Right cardiac atrium (tissue), 5 donors: ENCODE measurements at places on chromosomes 1 and 21. TPM values are rescaled to one million over a fixed set of nuclear protein-coding genes. Genes with fewer than 3 reads are reported as not detected.

DNA sequence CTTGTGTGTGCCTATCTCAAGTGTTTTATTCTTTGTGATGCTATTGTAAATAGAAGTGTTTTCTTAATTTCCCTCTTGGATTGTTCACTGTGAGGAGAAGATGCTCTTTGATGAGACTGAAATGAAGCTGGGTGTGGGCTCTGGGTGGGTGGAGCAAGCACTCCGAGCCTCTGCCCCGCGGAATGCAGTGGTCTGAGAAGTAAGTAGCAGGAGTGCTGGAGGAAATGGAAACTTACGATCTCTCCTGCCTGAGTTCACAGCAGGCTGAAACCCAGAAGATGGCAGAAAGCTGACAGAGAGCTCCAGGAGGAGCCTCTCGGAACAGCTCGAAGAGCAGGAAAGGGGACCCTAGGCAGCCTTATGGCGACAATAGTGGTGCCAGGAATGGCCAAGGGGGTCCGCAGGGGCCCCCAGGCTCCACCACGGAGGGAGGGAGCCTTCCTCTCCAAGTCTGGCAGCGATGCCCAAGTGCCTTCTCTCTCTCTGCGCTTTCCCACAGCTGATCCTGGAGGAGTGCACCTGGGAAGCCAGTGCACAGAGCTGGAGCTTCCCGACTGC, 126.8 kb upstream of the COL6A1 start:
- no peak for DNase-seq

Gene CELA3A
- not detected for total RNA-seq

Gene TINAGL1
- total RNA-seq: 136 TPM

Gene MYBPH
- not detected for total RNA-seq

GRCh38 chr21:46662367-46662654, 26.8 kb downstream of the PRMT2 start:
- peak; percentile 64 for DNase-seq

- no peak for DNase-seq
Measured at GRCh38 chr1:219075121-219075879, 98.4 kb upstream of the LYPLAL1 start.

DNA sequence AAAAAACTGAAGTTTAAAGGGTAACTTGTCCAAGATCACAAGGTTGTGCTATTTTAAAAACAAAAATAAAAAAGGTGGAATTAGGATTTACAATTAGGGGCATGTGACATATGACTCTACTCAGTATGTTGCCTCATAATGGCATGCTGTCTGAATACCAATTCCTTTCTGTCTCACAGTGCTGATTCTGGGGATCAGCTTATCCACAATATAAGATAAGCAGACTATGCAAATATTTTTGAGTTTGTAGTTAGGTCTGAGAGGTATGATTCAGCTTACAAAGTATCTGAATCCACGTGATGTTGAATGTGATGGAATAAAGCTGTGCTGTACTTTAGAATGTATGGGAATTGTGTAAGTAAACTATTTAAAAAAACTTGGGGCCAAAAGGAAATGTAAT, 216.6 kb downstream of the HHIPL2 start:
- DNase-seq: no peak

- no peak for DNase-seq
Measured at GRCh38 chr1:40030528-40031135, 9.9 kb upstream of the CAP1 start.

DNA sequence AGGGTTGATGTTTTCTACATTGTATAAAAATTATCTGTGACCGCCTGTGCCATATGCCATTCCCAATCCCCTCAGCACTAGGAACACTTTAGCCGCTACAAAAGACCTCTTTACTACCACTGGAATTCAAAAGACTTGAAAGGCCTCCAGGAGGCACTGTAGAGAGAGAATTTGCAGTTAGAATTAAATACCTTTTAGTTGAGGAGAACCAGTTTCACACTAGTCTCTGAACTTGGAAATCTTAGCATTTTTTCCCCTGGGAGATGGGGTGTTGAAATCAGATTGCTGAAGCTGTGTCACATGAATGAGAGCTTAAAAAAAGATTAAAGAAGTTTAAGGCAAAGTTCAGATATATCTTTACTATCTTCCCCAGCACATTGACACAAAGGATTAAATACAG, 291.0 kb downstream of the ADGRL2 start:
- no peak for DNase-seq

DNA sequence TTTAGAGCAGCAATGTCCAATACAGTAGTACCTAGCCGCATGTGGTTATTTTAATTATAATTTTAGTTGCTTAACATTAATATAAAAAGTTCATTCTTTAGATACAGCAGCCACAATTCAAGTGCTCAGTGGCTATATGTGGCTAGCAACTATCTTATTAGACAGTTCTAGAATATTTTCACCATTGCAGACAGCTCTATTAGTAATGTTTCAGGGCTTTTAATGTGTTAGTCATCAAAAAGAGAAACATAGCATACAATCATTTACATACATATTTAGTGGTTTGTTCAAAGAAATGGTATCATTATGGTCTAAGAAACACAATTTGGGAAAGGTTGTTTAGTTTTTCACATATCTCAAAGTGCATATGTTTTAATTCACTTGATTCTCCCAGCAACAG, 66.6 kb upstream of the DYNLT5 start:
- no peak for DNase-seq

Gene ZNF672
- total RNA-seq: 36.8 TPM

GRCh38 chr1:180254854-180255253, 24.8 kb downstream of the LHX4 start:
- no peak for DNase-seq

DNA sequence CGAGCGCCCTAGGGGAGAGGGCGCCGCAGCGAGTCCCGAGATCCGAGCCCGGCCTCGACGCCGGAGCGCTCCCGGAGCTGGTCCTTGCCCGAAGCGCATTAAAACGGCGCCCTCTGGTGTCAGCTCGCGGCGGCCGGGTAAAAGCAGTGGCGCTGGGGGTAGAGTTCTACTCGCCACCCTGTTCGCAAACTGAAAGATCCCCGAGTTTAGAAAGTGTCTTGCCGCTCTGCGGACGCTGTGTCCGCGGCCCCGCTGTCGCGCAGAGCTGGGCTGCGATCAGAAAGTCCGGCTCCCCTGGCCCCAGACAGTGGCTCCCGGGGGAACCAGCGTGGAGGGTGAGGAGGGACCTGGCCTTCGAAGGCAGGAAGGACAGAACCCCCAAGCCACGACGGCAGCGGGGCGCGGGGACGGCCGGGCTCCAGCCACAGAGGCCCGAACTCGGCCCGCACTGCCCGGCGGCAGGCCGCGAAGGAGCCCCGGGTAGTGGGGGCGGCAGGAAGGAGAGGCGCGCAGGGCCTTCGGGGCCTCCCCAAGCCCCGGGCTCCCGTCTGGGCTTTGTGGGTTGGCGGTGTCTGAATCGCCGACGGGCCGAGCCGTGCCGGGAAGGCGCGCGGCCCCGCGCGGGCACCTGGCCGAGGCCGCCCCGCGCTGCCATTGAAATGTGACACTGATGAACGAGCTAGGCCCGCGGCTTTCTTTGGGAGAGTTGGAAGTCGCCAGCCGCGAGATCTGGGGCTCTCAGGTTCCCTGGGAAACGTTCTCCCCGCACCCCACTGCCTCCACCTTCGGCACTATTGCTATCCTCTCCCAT, 39.1 kb upstream of the NFIA start:
- peak; percentile 92 for DNase-seq

Gene SOX13
- total RNA-seq: 11.4 TPM

DNA sequence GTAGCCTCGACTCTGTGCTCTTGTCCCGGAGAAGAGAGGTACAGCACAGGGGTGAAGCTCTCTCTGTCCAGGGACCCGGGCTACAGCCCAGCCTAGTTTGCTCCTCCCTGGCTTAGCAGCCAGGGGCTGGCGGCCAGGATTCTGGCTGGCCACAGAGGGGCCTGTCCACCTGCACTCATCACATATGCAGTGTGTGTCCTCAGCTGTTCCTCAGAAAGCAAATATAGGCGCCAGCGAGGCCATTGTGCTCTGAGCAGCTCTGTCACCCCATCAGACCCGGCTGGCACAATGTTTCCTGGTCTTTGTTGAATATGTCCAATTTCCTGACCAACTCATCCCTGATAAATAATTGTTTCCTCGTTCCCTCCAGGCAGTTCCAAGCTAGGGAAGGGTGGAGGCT, 28.5 kb downstream of the KCND3 start:
- DNase-seq: no peak

GRCh38 chr21:42590431-42591131, 62.8 kb upstream of the PDE9A start:
- no peak for DNase-seq

Gene F13B
- not detected for total RNA-seq

Gene TMEM183A
- 35.8 TPM for total RNA-seq

GRCh38 chr1:207971331-207972219, 60.6 kb upstream of the CD34 start:
- DNase-seq: no peak

DNA sequence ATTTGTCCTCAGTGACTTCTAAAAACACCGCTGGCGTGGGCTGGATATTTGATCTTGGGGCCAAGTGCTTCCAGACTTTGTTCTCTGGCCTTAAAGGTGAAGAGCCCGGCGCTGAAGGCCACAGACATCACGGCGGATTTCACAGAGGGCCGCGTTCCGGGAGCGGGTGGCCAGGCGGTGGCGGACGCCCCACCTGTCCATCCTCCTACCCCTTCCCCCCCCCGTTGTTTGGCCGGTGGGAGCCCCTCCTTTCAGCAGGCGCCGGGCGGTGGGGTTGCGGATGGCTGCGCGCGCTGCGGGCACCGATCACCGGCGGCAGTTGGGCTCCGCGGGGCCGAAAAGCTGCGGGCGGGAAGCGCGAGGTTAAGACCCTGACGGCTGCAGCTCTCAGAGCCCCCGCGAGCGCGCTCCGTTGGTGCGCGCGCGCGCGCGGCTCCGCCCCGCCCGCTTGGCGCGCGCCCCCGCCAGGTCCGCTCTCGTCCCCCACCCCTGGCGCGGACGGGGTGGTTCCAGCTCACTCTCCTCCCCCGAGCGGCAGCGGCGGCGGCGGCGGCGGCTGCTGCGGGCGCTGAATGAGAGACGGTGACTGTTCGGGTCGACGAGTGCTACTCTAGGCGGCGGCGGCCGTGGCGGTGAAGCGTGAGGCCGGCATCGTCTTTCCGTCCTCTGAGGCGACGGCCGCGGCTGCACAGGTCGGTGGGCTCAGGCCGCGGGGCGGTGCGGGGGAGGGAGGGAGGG, at the start of gene RALGPS2:
Gene RALGPS2 (plus strand): TSS at position 517 of the 738 bp plus-strand sequence. CDS start 51,521 bp downstream, outside the sequence.
- DNase-seq: peak; percentile 89

DNA sequence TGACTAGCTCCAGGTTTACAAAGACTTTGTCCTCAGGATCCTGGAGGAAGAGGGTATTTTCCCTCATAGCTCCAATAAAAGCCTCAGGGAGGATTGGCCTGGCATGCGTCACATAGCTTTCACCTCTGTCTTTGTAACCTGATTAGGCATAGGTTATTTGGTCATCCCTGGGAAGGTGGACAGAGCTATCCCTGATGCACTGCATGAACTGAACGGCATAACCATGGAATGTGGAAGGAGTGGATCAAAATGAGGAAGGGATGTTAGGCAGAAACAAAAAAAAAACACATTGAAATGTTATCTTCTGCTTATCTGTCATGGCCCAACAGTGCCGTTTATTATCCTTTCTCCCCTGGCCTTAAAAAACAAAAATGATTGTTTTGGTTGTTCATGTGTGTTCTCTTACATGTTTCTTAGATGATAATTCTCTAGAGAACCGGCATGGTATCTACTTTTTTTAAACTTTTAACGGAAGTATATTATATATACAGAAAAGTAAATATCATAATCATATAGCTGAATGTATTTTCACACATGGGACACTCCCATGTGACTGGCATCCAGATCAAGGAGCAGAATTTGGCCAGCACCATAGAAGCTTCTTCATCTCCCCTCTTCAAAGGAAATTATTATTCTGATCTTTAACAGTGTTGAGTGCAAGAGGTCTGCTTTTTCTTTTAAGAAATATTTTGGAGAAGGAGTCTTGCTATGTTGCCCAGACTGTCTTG, 85.3 kb downstream of the RPS6KC1 start:
- DNase-seq: no peak

Gene PDC
- total RNA-seq: not detected

Gene CRNN
- not detected for total RNA-seq

DNA sequence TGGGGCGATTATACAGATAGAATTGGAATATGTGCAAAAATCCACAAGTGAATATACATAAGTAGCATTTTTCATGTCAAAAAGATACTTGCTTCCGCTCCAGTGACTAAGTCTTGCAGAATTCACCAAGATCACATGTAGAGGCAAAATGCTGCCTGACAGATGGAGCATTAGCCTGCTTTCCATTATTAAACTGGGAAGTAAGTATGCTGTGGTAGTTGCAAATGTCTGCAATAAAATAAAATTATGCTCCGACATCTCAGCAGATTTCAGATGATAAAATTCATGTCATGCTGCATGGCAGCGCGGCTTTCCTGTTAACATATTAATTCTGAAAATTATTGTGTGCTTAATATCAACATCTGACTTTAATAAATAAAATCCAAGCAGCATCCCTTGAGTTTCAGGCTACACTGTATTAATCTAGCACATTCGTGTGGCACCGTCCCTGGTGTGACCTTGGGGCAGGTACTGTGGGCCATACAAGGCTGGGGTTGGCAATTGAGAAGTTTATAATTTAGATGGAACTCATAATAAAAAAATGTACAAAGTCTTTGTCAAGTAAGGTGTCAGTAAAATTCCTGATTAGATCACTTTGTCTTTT, 366.4 kb upstream of the ZP4 start:
- no peak for DNase-seq

Gene SPEN
- 25.9 TPM for total RNA-seq

DNA sequence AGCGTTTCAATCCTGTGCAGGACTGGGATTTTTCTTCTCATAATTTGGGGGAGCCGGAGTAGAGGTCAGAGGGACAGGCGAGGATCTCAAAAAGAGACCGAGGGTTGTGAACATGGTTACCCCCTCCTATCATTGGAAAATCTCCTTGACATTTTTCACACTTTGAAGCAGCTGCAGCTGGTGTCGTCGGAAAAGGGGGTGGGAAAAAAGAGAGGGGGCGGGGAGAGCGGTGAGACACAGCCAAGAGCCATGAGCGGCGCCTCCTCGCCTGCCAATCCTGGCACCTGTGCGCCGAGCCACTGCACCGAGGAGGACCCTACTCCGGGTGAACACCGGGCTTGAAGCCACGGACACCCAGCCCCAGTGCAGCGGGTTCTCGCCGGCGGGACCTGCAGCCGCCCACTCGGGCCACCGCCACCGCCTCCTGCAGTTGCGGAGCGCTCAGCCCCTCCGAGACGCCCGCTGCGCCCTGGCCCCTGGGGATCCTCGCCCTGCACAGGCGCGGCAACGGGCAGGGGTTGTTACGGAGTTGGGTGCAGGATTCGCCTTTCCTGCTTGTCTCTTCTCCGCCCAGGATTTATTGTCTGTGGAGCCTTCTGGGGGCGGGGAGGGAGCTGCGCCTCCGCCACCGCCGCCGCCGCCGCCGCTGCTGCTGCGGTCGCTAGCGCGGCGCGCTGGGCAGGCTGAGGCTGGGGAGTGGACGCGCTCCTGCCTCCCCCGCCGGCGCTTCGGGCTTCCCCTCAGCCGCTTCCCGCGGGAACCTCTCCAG, at the start of gene LRRC7:
Gene LRRC7 (plus strand): TSS at position 271 of the 769 bp plus-strand sequence. CDS start 718 bp downstream, outside the sequence.
- peak; percentile 17 for DNase-seq

GRCh38 chr1:219330669-219331068, 157.0 kb downstream of the LYPLAL1 start:
- DNase-seq: no peak

Gene PTGER3
- total RNA-seq: 3.8 TPM

GRCh38 chr1:55937840-55938375, 641.5 kb downstream of the PLPP3 start:
- peak; percentile 38 for DNase-seq
